ENCODE measurements at places on chromosomes 12 and 14.

DNA sequence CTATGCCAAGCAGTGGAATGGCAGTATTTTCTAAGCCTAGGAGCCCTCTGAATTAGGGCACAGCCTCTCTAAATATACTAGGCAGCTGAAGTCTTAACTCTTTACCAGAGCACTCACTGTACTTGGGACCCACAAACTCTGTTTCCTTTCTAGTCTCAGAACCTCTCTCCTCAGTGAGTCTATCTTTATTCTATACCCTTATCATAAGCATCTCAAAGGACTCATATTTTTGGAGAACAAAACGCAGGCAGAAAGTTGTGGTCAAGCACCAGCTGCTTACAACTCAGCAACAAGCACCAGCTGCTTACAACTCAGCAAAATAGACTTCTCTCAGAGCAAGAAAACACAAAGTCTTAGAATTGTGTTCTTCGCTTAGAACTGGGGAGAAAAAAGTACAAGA is 993 bp downstream of the CCDC196 start:
- DNase-seq = no peak

GRCh38 chr12:95397571-95397970 is 76.4 kb upstream of the METAP2 start:
- no peak for DNase-seq

GRCh38 chr14:41604721-41605531 is 1.8 kb upstream of the LRFN5 start:
- no peak for DNase-seq

- no peak for DNase-seq
Measured at GRCh38 chr14:102691763-102692162, 85.5 kb upstream of the TRAF3 start.

DNA sequence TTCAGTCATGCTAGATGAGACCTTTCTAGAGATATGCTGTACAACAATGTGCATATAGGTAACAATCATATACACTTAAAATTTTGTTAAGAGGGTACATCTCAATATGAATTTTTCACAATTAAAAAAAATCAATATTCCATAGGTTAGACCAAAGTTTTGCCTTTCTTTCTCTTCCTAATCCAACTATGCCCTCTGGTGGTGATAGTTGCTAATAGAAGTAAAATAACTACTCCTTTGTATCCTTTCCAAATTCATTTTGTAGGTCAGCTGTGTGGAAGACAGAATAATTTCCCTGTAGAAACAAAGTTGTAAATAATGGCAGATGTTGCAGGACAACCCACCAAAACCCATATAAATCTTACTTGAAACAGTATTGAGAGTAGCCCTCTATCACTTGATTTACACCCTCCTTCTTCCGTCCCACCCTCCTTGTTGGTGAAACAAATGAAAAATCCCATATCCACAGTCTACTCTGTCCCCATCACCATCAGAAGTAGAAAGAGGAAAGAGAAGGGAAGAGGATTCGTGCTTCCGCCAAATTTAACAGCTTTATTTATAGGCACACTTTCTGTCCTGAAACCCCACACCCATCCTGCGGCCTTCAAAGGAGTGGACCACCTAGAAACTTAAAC is 34.2 kb upstream of the KICS2 start:
- no peak for DNase-seq

GRCh38 chr14:77003960-77004710 is 24.4 kb downstream of the IRF2BPL start:
- no peak for DNase-seq

GRCh38 chr12:54786081-54786480 is 68.2 kb upstream of the MUCL1 start:
- DNase-seq = no peak

DNA sequence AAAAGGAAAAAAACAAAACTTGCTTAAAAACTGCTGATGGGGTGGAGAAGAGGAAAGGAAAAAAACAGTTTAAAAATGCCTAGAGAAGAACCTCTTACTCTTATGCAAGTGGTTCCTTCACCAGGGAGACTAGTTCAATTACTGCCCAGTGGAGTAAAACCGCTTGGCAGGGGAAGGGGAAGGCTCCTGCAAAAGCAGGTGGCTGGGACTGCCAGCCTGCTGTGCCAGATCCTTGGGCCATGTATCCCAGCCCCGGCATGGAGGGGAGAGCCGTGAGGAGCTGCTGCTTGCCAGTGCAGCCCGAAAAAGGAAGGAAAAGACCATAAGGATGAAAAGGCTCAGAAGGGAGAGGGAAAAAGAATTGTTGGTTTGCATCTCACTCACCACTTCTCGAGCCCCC is 123.0 kb downstream of the FSCB start:
- DNase-seq = no peak

DNA sequence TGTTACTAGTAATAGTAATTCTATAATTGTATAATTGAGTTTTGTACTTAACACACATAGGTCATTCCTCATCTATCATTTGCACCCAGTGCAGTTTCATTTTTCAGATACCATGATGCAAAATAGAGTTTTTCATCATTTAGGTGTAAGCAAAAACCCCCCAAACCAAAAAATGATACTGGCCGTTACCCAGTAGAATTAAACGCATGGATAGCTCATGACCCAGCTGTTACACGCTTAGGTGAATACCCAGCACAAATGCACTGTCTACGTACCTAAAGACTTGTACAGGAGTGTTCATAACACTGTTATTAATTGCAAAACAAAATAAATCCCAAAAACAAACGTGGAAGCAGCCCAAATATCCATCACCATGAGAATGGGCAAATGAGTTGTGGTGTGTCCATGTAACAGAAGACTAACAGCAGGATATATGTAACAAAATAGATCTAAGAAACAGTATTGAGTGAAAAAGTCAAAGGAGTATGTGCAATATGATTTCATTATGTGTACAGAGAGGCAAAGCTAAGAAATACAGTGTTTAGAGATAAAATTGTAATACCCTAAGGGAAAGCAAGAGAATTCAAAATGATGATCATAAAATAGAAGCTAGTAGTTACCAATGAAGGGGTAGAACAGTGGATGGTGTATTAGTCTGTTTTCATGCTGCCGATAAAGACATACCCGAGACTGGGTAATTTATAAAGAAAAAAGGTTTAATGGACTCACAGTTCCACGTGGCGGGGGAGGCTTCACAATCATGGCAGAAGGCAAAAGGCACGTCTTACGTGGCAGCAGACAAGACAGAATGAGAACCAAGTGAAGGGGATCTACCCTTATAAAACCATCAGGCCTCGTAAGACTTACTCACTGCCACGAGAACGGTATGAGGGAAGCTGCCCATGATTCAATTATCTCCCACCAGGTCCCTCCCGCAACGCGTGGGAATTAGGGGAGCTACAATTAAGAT is 49.8 kb downstream of the EID3 start:
- DNase-seq = no peak

DNA sequence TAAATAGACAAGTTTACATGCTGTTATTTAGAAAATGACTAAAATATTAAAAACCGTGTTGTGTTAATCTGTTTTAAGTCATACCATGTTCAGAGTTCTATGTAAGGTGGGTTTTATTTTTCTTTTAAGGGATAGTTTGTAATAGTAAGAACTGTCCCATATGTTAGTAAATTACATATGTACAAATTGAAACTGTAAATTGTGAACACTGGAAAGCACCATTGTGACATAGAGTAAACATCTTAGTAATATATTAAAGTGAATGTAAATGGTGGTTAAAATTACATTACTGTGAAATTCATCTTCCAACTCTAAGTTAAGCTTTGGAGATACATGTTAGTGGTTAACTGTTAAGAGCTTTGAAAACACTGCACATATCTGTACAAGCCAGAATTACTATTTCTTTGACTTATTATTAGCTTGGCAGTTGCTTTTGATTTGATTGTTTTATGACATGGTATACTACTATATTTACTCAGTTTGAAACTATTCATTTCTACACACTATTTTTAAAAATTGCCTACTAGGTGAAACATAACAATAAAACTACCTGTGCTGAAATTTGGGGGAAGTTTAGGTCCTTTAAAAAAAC is 27.4 kb upstream of the DIP2B start:
- DNase-seq = no peak

GRCh38 chr12:76908303-76909017 is 29.6 kb upstream of the CSRP2 start:
- DNase-seq = no peak

DNA sequence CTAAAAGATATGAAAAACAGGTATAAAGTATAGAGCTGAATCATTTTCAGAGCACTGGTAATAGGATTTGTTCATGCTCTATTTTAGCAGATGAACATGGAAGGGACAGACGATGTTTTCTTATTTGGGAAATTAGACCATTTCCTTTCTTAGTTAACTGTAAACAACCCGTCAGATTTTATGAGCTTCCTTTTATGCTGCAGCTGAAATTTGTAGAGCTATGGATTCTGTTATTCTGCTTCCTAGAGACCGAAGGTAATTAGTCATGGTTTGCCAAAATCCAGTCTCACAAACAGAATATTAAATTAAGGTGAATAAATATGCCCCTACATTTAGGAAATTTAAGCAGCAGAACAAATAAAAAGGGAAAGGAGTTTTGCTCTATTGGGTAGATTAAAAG is 180.2 kb upstream of the SYT1 start:
- DNase-seq = no peak

- DNase-seq = no peak
Measured at GRCh38 chr14:74394549-74394948, 31.5 kb downstream of the SYNDIG1L start.

GRCh38 chr14:91609161-91609560 is 99.1 kb upstream of the PPP4R3A start:
- DNase-seq = no peak

DNA sequence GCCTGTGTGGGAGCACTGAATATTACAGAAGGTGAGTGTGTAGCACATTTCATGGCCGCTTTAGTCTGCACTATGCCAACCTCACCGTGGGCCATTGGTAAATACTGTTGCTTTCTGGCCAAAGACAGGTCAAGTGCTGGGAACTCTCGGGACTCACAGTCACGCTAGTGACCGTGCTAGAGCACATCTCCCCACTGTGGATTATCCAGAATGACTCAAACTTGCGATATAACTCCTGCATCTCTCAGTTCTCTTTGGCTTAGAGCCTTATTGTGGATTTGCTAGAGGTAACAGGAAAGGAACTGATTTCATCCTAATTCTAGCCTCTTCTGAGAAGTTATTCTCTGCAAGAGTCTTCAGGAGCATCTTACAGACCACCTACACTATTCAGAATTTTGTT is 86.5 kb downstream of the DAD1 start:
- no peak for DNase-seq

- no peak for DNase-seq
Measured at GRCh38 chr12:3020850-3021435, 56.2 kb upstream of the TSPAN9 start.

- no peak for DNase-seq
Measured at GRCh38 chr14:77052281-77053044, 24.0 kb upstream of the IRF2BPL start.
